ENCODE measurements at places on chromosomes 3 and 15.
A peak's percentile ranks its signal among the peaks of the same experiment; 100 is the strongest.

- no peak for DNase-seq
These were observed 49.0 kb upstream of the CCDC80 start for GRCh38 chr3:112689989-112690388.

DNA sequence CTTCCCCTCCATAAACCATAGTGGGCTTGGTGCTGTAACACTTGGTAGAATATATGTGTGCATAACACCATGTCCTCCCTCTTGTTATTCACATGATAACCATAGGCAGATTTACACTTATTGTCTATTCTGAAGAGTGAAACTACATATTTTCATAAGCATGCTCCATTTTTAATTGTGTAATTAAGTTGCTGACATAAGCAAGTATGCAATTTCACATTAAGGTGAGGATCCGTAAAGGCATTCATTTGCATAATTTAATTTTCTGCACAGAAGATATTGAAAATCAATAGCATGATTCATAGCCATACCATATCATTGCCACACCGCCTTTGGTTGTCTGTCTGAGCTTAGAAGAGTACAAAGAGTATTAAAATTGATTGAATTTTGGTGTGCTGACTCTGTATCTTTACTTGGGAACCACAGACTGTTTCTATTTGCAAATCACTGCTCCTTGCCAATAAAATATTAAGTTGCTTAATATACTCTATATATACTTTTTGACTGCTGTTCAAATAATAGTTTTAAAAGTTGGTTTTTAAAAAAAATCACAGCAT lies 182.4 kb downstream of the PTPRG start:
- DNase-seq, result no peak

DNA sequence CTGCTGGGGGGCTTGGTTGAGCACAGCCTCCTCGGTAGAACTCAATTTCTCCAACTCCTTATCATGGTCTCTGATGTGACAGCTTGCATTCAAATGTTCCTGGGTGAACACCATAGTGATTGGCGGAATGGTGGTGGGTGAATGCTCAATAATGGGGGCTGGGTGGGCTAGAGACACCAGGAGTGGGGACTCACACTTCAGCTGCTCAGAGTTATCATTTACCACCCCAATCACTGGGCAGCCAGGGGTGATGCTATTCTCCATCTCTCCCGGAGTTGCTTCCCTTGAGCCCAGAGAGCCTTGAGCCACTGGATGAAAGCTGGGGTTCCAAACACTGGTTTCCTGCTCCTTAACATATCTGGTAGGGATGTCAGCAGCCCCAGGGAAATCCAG lies 88.7 kb downstream of the DHX30 start:
- DNase-seq, result no peak

DNA sequence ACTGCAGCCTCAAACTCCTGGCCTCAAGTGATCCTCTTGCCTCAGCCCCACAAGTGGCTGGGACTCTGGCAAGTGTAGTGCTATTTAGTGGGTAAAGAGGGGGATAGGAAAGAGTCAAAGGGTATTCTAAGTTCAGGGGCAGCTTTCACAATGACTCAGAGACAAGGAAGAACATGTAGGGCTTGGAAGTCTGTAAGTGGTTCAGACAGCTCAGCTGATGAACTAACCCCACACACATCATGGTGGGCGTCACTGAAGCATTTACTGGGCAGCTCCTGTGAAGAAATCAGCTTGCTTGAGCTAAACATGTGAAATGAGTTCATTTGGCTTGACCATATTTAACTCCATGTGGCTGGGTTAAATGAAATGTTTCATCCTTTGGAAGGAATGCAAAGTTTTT lies 34.6 kb upstream of the THSD4 start:
- no peak for DNase-seq

DNA sequence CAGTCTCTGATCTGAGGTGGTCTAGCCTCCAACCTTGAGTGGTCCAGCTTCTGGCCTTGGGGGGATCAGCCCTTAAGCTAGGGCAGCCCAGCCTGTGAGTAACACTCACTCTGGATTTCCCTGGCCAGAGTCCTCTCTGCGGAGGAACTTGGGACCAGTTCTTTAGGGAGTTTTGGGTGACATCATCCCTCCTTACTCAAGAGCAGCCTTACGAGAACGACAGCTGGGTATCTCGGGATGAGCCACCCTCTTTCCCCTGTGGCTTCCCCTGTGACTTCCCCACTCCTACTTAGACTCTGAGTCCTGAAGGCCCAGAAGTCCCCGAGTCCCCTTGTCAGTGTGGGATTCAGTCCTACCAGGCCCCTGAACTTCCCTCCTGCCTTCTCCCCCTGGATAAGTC lies 10.2 kb upstream of the PLXND1 start:
- DNase-seq, result no peak

DNA sequence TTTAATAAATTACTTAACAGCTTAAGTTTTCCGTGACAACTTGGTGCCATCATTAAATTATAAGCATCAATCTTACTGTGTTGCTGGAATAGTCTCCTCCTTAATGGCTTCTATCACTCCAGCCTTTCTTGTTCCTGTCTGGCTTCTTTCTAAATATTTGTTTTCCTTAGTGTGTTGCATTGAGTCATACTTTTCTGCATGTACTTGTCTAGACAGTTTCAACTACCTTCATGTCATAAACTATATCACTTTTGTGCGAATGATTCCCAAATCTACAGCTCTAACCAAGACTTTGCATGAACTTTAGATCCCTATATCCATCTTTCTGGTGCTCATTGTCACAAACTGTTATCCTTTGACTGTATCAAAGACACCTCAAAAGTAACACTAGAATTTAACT lies 78.4 kb downstream of the AKAP13 start:
- DNase-seq, result no peak

- DNase-seq, result no peak
These were observed 69.3 kb downstream of the CHST2 start for GRCh38 chr3:143188881-143189280.

- no peak for DNase-seq
These were observed 119.1 kb upstream of the ADAMTS9 start for GRCh38 chr3:64806668-64807605.

- no peak for DNase-seq
These were observed 183.2 kb downstream of the OXSM start for GRCh38 chr3:25973122-25973521.

GRCh38 chr3:183638101-183638852 lies 2.9 kb downstream of the KLHL24 start:
- DNase-seq, result no peak

GRCh38 chr3:170868577-170869238 lies 1.3 kb downstream of the RPL22L1 start:
- DNase-seq, result peak; percentile 4
